ENCODE measurements at places on chromosomes 7 and 10.

GRCh38 chr7:101942603-101943210 is 125.3 kb downstream of the CUX1 start:
- no peak for DNase-seq

DNA sequence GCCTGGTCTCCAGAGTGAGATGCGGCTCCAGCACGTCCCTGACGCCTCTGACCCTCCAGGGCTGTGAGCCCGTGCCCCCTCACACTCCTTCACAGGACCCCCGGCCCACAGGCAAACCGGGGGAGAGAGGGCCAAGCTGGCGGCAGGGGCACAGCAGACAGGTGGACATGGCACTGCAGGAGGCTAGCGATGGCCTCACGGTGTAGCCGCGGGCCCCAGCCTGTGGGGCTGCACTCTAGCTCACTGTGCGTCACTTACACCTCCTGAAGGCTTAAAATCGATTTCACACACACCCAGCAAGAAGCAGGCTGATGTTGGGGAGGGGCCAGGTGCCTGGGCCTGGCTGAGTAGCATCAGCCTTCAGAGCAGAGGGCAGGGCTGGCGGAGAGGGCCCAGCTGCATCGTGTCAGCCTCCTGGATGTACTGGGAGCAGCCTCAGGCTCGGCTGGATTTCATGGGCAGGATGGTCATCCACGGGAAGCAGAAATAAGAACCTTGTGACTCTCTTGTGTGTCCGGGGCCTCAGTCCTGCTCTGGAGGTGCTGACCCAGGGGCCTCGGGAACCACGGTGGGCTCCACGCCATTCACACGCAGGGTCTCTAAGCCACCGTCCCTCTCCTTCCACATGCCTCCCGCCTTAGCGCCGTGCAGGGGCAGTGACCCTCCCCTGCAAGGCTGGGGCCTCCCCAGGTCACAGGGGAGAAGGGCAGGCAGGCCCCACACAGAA is 19.4 kb upstream of the KNDC1 start:
- no peak for DNase-seq

DNA sequence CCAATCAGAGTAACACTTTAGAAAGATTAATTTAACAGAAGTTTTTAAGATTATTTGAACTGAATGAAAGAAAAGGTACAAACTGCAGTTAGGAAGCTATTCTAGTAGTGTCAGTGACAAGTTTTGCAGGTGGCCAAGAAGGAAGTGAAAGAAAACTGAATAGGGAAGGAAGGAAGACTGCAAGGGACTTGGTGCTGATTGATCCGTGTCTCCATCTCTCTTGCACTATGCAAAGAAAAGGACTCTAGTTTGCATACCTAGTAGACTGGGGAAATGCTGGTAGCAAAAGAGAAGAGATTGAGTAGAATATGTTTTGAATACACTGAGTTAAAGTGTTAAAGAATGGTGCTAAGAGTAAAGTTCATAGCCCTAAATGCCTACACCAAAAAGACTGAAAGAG is 33.0 kb downstream of the OR6V1 start:
- DNase-seq, result no peak

GRCh38 chr10:97109547-97109946 is 76.2 kb downstream of the SLIT1 start:
- peak; percentile 45 for DNase-seq

DNA sequence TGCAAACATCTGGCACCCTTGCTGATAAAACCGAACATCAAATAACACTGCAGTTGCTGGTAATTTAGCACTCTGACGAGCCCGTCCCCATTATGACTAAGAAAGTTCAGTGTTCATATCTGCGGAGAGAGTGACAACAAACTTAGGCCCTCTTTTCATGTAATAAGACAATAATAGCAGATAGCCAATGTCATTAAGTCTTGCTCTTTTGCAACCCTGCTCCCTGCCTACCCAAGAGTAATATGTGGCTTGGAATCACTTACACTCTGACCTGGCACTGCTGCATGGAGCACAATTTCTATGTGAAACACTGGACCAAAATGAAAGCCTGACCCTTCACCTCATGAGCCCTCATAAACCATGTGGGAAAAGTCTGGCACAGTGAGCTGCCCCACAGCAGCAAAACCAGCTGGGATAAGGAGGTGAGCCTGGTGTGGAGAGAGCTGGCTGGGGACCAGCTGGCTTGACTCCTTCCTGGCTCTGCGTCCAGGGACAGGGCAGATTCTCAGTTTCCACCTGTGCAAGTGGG is 86.5 kb downstream of the HIPK2 start:
- no peak for DNase-seq

- DNase-seq, result no peak
Observed at GRCh38 chr7:132422502-132423111, 153.7 kb downstream of the PLXNA4 start.

DNA sequence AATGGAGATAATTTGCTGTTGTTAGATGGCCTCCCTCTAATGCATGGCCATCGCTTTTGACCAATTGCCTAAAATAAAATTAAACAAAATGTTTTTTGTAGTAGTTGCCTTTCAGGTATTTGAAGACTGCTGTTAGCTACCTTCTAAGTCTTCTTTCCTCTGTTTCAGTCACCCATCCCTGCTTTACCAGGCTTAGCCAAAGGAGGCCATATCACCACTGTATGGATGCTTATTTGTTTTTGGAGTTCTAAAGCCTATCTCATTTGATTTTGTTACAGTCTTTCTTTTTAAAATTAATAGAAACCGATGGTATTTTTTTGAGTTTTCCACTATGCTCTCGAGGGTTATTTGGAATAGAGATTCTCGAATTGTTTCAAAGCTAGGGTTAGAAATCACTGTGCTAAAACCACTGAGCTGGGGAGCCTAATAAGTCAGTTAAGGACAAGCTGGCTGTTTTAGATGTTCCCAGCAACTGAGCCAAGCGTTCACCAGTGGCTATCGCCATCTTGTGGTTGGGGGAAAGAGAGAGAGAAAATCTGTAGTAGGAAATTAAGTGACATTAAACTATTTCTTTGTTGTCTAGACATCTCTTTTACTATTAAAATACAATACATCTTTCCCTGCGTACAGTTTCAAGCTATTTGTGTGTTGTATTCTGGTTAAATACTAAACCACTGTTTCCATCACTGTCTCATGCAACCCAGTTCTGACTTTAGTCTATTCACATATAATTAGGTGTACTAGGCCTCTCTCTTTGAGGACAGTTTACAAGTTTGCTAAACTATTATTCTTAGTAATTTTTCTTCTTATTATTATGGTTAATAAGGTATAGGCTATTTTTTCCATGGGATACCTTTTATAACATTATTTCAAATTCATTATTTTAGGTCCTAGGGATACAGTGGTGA is 52.2 kb downstream of the GPR158 start:
- DNase-seq, result peak; percentile 13
